Activated CD8-positive, alpha-beta memory T cell treated with anti-CD3 and anti-CD28 coated beads, Interleukin-2, amount 50 U/mL, for 4 hours (primary cell): ENCODE measurements at places on chromosomes 11 and 22.

GRCh38 chr11:64220798-64221197 is 5.2 kb downstream of the TRPT1 start:
- no peak for DNase-seq

DNA sequence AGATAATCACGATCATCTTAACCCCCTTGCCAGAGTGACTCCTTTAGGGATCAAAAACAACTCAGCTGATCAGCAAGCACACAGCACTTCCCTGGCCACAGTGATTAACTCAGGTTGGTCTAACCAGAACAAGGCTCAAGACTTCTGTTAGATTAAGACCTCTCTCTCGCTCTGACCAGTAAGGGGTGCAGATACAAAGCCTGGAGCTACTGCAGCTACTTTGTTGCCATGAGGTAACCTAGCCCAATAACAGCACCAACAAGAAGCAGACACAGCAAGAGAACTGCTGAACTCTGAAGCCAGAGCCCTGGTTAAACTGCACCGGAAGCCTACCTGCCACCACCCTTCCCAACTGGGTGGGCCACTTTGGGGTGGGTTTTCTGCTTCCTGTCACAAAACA is 42.0 kb downstream of the LINC01488 start:
- no peak for DNase-seq

- no peak for DNase-seq
Observed at GRCh38 chr22:22021162-22021750, 38.7 kb upstream of the TOP3B start.

DNA sequence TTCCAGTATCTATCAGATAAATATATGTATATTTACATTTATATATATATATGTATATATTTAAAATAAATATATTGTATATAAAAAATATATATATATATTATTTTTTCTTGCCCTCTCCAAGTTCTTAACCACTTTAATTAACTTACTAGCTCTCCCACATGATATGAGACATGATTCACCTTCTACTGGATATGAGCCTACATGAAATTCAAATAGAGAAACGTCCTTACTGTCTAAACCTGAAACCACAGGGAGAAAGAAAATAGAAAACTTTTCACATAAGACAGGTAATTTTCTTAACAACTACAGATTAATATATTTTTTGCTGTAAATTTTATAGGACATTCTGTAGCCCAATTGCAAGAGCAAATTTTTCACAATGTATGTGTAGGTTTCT is 391.6 kb downstream of the ETS1 start:
- DNase-seq: no peak

DNA sequence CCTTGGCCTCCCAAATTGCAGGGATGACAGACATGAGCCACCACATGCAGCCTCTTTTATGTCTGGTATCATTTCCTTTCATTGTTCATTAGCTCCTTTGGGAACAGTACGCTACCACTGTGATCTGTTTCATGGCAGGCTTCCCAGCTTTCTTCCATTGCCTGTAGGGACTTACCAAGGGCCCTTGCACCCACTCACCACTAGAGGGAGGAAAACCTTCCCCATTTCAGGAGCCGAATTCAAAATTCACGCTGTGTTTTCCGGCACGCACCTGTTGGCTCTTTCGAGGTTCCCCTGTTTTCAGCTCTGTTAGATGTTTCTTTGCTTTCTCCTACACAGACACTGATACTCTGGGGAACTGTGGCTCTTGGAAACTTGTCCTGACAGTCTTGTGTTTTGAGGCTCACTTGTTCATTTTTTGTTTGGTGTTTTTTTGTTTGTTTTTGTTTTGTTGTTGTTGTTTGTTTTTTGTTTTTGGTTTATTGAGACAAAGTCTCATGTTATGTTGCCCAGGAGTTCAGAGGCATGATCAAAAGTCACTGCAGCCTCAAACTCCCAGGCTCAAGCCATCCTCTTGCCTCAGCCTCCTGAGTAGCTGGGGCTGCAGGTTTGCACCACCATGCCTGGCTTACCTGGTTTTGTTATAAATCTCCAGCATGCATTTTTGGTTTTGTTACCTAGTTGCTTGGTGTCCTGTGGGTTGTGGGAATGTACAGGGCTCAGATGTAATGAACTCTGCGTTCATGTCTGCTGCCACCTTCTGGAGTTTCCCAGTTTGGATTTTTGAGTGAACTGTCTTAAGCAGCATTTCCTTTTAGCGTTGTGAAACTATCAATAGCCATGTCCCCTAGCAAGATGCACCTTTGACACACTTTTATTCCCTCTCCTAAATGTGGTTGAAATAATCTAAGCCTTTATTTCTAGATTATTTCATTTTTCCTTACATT is 2.3 kb downstream of the KRTAP5-11 start:
- no peak for DNase-seq

DNA sequence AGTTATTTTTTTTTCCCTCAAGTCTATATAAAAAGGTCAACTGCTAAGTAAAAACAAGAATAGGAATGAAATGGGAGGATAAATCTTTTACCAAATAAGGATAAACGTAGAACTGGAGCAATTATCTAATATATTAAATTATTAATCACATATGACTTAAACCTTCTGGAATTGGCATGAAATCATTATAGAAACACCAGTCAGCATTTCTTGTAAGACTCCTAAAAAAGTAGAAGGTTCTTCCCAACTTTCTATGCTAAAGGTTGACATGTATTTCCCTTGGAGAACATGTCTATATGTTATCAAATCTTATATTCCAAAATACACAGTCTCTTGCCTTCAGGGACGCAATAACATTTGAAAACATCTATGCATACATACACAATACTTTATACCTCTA is 143.2 kb downstream of the SBF2 start:
- no peak for DNase-seq

GRCh38 chr22:33743756-33744155 is 176.5 kb downstream of the LARGE1 start:
- DNase-seq: no peak

DNA sequence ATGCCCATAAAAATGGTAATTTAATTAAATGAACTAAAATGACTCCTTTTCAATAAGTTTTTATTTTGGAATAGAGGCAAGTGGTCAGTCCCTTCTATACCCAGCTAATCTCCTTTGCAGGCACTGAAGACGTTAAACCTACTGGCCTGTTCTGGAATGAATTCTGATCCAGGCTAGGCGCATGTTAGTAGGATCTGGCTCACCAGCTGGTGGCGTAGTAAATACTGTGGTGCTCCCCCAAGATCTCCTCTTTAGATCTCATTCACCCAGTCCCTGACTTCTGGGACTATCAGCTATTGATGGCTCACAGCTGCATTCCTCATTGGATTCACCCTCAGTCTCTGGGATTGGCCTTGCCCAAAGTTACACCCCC is 173.7 kb upstream of the DDI1 start:
- no peak for DNase-seq

DNA sequence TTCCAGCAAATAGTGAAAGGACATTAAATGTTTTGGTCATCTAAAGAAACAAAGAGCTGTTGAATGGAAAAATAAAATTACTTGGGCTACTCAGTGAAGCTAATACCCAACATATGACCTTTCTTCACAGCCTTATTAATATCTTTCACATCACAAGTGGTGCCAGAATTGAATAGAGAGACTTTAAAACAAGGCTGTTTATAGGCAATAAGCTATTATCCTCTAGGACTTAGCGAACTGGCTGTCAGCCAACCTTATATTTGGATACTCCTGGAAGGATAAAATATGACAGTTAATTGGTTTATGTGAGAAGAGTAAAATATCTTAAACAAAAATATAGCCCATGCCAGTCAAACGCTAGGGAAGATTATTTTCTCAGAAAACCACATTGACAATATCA is 225.5 kb upstream of the BLID start:
- no peak for DNase-seq
